ENCODE measurements at places on chromosomes 2 and 18.

- no peak for DNase-seq
Observed at GRCh38 chr2:113818382-113818951, 62.0 kb upstream of the SLC35F5 start.

DNA sequence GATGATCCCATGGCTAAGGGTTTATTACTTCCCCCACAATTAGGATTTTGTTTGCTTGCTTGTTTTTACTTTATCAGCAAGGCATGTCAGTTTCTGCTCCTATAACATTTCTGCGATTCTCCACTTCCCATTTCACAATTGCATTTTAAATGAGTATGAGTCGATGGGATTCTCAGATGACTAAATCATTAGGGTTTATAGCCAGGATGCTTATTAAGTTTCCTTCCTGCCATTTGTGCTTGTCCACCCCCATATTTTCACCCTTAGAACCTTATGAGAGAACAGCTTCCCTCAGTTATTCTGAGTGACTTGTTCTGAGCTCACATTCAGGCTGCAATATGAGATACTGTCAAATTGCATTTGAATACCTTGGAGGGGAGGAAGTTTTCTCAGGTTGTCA lies 37.9 kb upstream of the C1GALT1C1L start:
- no peak for DNase-seq

- no peak for DNase-seq
Observed at GRCh38 chr2:18384242-18384641, 176.2 kb downstream of the RDH14 start.

DNA sequence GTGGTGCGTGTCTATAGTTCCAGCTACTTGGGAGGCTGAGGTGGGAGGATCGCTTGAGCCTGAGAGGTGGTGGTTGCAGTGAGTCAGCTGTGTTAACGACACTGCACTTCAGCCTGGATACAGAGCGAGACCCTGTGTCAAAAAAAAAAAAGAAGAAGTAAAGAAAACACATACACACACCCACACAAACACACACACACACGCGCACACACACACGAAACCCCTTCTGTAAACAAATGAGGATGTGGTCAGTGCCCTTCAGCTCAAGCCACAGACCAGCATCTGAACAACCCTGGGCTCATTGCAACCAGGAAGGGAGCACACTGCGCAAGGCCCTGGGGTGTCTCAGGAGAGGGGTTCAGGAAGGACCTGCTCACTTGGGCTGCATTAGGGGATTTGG lies 47.9 kb upstream of the KCNF1 start:
- no peak for DNase-seq

GRCh38 chr2:2869553-2869952 lies 508.1 kb downstream of the EIPR1 start:
- DNase-seq = no peak

DNA sequence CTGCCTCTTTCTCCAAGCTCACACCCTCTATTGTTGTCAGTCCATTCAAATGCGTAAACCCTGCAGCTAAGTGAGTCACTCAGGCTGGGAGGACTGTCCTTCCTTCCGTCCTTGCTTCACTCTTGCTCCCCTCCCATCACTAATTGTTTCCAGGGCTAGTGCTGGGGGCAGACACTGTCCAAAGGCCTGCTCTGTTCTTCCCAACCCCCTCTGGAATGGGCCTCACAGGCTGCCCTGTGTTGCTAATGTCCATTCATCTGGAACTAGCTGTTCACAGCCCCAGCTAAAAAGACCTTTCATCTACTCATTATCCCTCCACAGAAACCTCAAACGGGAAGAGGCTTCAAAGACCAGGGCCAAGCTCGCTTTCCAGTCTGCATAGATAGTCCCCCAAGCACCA lies 31.9 kb upstream of the NRP2 start:
- DNase-seq = no peak

GRCh38 chr2:169656164-169656563 lies 38.0 kb downstream of the CFAP210 start:
- DNase-seq = no peak

DNA sequence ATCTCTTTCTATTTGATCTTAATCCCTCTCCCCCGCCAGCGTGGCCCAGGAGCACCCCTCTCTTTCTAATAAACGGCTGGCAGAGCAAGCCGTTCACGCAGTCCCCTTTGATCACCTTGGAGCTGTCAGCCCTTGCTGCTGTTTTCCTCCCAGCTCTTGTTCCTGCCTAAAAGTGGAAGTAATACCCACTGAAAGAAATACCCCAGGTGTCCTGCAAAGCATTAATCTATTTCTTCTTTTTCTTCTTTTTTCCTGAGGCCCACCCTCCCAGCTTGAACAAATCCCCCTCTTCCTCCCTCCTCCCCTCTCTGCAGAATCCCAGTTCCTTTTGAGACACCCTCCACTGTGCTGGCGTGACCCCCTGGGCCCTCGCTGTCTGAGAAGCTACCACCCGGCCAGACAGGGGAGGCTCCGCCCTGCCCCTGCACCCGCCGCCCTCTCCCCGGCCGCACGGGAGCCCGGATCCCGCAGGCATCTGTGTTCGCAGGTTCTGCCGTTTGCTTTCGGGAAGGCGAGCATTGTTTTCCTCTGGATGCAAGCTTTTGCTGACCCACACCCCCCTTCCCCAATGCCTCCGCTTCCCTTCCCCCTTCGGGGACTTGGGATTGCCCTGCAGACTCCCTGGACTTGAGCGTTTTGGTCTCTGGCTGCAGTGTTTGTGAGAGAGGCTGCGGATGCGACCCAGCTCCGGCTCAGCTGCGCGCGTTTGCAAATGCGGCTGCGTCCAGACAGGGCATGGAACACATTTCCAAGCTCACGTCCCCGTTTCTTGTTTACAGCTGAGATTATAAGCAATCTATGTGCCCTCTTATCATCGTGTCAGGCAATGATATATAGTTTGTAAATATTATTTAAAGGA lies 631.5 kb downstream of the NYAP2 start:
- peak; percentile 47 for DNase-seq

- DNase-seq = no peak
Observed at GRCh38 chr2:65379721-65380171, 52.7 kb downstream of the SPRED2 start.

DNA sequence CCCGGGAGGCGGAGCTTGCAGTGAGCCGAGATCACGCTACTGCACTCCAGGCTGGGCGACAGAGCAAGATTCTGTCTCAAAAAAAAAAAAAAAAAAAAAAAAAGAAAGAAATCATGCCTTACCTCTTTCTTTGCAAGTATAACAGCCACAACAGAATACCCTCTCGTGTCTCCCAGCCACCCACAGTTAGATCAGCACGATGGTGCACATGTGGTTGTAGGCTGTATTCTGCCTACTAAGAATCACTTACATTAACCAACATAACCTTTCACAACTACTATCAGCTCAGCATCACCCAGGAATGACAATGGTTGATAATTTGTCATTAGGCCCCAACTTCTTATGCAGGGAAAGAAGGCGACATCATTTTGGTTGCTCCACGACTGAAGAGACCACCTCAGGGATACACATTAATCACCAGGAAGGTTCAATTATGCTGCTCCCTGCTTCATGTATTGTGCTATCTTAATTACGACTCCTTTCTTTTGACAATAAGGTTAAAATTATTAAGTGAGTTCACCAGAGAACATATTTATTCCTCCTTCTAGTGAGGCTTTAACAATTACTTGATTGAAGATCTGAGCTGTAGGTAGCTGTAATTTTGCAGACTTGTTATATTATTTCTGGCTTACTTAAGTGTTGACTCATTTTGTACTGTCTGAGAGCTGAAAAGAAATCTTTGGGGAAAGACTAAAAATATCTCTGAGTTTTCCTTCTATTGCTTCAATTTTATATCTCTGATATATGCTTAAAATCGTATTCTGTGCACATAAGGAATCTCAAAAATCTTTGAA lies 120.1 kb downstream of the LRP1B start:
- no peak for DNase-seq

GRCh38 chr18:64799376-64799775 lies 650.5 kb upstream of the LINC00305 start:
- DNase-seq = no peak

- DNase-seq = no peak
Observed at GRCh38 chr18:55489034-55489986, 98.7 kb downstream of the TCF4 start.

DNA sequence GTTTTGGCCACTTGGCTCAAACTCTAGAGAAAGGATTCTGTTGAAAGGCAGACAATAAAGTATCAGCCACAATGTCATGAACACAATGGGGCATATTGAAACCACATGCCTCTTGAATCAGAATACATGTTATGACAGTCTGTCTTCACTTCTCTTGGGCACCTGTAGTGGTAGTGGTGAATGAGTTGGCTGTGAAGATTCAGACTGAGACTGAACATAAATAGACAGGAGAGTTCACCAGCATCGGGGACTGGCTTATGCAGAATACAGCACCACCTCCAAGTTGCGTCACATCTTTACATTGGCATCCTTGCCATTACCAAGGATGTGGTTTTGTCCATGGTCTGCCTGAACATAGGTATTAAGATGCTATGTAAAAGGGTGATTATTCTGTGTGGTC lies 336.8 kb downstream of the MYCN start:
- no peak for DNase-seq

- DNase-seq = no peak
Observed at GRCh38 chr2:235162082-235162836, 210.4 kb downstream of the SH3BP4 start.

DNA sequence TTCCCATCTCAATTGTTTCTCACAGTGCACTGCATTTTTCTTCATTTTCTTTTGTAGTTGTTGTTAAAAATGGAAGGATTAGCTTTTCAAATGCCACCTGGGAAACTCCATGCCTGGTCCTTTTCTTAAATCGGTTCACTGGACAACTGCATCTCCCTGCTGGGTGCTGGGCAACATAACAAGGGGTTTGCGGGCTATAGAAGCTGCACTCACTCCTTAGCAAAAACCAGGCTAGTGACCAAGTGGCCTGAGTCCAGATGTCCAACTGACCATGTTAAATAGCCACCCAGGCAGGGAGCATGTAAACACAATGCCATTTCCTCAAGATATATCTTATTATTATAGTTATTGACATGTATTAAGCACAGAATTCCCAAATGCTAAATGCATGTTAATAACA lies 264.9 kb downstream of the ICOS start:
- no peak for DNase-seq

DNA sequence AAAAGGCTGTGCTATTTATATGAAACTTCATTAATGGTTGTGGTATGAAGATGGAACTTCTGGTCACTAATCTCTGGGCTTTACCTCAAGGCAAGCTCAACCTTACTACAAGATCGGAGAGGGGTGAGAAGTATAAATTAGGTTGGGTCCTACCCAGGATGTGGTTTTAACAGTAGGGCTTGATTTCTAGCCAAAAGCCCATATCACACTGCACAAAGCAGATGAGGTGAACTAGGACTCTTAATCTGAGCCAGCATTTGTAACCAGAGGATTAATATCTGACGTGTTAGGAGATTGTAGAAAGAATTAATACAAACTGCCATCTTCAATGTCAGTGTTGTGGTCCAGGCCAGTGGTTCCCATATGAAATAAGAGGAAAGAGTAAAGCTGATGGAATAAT lies 86.4 kb upstream of the RGPD4 start:
- no peak for DNase-seq

- no peak for DNase-seq
Observed at GRCh38 chr18:63195326-63196159, 124.0 kb downstream of the BCL2 start.

- DNase-seq = no peak
Observed at GRCh38 chr2:238346544-238346943, 26.2 kb downstream of the TRAF3IP1 start.

- DNase-seq = no peak
Observed at GRCh38 chr2:219985017-219985416, 357.6 kb downstream of the SLC4A3 start.

GRCh38 chr18:9825571-9826073 lies 60.2 kb upstream of the TXNDC2 start:
- no peak for DNase-seq

DNA sequence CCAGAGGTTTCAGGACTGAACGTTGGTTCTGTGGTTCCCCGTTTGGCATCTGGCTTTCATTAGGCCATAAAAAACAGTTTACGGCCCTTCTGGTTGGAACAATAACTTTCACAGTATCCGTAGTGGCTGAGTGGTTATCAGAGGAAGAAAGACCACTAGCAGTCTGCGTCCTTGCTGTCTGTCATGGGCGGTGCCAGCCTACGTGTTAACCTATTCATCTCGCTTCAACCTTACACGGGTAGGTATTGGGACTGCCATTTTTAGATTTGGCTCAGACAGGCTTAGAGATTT lies 42.6 kb upstream of the ROCK2 start:
- DNase-seq = no peak

DNA sequence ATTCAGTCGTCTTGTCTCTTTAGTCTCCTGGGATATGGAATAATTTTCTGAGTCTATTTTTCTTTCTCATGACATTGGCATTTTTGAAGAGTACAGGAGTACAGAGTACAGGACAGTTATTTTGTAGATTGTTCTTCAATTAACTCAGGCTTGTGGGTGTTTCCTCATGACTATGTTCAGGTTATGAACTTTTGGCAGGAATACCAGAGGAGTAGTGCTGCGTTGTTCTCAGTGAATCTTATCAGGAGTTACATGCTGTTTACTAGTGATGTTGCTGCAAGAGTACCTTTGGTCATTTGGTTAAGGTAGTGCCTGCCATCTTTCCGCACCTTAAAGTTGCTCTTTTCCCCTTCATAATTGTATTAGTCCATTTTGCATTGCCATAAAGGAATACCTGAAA lies 41.3 kb upstream of the AGFG1 start:
- DNase-seq = no peak

GRCh38 chr18:10842861-10843260 lies 306.5 kb downstream of the PIEZO2 start:
- DNase-seq = no peak

DNA sequence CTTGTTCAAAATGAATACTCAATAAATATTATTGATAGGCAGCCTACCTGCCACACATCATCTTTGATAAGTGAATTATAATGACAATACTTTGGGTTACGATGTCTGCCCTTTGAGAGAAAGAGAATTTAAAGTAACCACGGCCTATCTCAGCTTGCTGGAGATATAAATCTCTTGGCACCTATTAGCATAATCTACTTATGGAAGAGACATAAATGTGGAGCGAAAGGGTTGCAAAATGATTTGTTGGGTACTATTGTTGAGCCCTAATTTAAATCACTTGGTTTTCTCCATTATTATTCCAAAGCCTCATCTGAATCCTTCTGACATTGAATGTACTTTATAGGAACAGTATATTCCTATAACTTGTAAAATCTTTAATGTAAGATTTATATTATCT lies 520.1 kb downstream of the DPP10 start:
- DNase-seq = no peak
